NCI-H1694 (cell line): ENCODE measurements at places on chromosomes 16 and 17.

DNA sequence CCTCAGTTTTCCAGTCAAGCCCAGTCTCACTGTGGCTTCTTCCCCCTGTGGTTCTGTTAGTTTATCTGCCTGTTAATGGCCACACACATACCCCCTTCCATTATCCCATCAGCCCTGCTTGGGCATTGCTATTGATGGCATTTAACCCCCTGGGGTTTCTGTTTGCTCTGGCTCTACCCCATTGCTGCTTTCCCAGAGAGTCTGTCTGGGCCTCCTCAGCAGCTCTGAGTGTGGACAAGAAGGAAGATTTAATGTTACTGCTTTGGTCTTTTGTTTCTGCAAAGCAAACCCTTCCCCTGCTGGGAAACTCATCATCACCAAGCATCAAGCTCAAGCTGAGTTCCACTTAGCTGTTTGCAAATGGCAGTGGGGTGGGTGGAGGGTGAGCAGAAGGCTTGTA is 162.7 kb downstream of the CCT6B start:
- no peak for DNase-seq

- DNase-seq, result no peak
Observed at GRCh38 chr17:40821536-40821935, 878 bp downstream of the KRT10 start.

DNA sequence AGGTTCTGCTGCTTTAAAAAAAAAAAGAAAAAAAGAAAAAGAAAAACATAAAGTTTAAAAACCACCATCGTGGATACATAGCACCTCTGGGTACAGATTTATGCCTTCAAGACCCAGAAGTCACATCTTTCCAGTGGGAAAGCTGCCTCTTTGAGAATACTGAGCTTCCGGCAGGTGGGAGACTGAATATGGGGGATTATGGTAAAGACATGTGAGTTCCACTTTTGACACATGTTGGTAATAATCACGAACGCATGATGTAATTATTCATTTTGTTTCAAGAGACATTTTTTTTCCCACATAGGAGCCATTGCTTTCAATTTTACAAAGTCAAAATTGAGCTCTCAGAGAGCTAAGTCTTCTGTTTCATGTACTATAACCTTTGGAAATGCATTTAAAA is 229.7 kb upstream of the CDH5 start:
- DNase-seq, result no peak

- DNase-seq, result no peak
Observed at GRCh38 chr17:35368081-35368830, 5.2 kb downstream of the SLFN11 start.

GRCh38 chr17:72682605-72683004 is 409.9 kb downstream of the SLC39A11 start:
- no peak for DNase-seq
